Colonic mucosa (tissue), 4 donors: ENCODE measurements at places on chromosomes 5 and 9. TPM values are rescaled to one million over a fixed set of nuclear protein-coding genes. Genes with fewer than 3 reads are reported as not detected.

ZFP37 gene
- 0.80 TPM for total RNA-seq

- H3K27me3 ChIP-seq, result no peaks in the 10 kb centered on the region
- H3K4me1 ChIP-seq, result no peaks in the 10 kb centered on the region
- no peak overlapping the region for H3K27ac ChIP-seq
- H3K4me3 ChIP-seq, result no peak overlapping the region
These were observed 720.2 kb upstream of the TYRP1 start for GRCh38 chr9:11973011-11973410.

- no peak for DNase-seq
- H3K36me3 ChIP-seq, result no peaks in the 10 kb centered on the region
- no peak overlapping the region for H3K4me3 ChIP-seq
- H3K27ac ChIP-seq, result no peak overlapping the region
- no peaks in the 10 kb centered on the region for H3K27me3 ChIP-seq
These were observed 8.5 kb downstream of the BAAT start for GRCh38 chr9:101376111-101376848.

C8G gene
- total RNA-seq, result 5.3 TPM

DNA sequence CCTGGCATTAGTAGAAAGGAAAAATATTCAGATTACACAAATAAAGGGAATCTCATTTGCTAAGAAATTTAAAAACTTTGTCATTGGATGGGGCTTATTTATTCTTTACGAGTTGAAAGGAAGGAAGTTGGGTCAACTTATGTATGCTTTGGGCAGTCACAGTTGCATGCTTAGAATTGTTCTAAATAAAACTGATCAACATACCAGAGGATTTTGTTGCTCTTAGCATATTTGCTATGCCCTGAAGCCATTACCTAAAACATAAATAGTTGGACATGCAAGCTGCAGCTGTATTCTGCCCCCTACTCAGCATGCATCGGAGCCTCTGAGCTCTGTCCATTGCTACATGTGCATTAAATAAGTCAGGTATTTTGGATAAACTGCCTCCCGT lies 172.7 kb upstream of the MEF2C start:
- H3K4me3 ChIP-seq, result no peak overlapping the region
- no peaks in the 10 kb centered on the region for H3K4me1 ChIP-seq
- H3K36me3 ChIP-seq, result no peaks in the 10 kb centered on the region
- no peaks in the 10 kb centered on the region for H3K27me3 ChIP-seq
- H3K27ac ChIP-seq, result no peak overlapping the region

SH3TC2 gene
- 0.66 TPM for total RNA-seq

GRCh38 chr5:142720641-142721271 lies 34.9 kb upstream of the FGF1 start:
- no peaks in the 10 kb centered on the region for H3K36me3 ChIP-seq
- no peak overlapping the region for H3K27ac ChIP-seq
- peak; percentile 61 for DNase-seq
- no peak overlapping the region for H3K4me3 ChIP-seq
- H3K4me1 ChIP-seq, result no peaks in the 10 kb centered on the region
- H3K27me3 ChIP-seq, result no peaks in the 10 kb centered on the region

DNA sequence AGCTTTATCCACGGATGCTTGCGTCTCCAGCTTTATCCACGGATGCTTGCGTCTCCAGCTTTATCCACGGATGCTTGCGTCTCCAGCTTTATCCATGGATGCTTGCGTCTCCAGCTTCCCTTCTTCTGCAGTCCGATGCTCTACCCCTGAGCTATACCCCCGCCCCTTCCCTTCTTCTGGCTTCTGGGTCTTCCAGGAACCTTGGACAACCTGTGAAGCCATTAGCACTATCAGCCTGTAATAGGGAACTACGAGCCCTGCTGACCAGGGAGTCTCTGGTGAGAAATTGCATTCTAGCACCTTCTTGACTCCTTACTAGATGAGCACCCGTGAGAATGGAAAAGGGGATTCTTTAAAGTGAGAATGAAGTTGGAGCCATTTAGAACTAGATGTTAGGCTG lies 39.1 kb upstream of the SH3PXD2B start:
- no peaks in the 10 kb centered on the region for H3K27me3 ChIP-seq
- no peak overlapping the region for H3K27ac ChIP-seq
- H3K4me3 ChIP-seq, result no peak overlapping the region

DNA sequence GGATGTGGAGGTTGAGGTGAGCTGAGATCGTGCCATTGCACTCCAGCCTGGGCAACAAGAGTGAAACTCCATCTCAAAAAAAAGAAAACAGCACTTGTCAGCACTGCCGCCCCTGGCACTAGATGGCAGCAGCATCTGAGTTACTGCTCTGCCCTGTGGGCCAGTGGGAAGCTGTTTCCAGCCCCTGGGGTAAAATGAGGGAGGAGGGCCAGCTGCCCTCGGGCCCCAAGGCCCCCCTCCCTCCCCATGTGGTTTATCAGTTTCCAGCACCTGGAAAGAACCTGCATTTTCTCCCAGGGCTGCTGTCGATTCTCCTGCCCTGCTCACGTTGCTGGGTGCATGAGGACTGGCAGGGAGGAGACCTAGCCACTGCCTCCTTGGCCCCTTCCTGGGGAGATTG lies 13.2 kb upstream of the CEL start:
- no peak overlapping the region for H3K27ac ChIP-seq
- peaks cover 3% of the 10 kb centered on the region for H3K4me1 ChIP-seq
- H3K4me3 ChIP-seq, result no peak overlapping the region

DNA sequence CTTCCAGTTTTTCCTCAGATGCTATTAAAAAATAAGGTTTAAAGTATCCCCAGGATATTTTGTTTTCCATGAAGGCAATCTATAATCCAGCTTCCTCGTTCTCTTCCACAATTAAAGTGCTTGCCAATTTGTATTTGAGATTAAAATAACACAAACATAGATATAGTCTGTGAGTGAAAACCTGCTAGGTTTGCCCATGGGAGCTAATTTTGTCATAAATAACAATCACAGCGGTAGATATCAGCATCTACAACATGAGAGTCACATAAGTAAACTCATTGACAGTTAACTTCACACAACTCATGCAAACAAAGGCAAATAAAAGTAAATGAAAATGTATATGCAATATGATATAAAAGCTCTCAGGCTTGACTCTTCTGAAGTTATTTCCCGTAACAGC lies 29.2 kb upstream of the RASGRF2 start:
- no peaks in the 10 kb centered on the region for H3K4me1 ChIP-seq
- no peak overlapping the region for H3K27ac ChIP-seq
- H3K27me3 ChIP-seq, result no peaks in the 10 kb centered on the region
- H3K36me3 ChIP-seq, result no peaks in the 10 kb centered on the region
- no peak for DNase-seq

TESK1 gene
- 41.1 TPM for total RNA-seq

DNA sequence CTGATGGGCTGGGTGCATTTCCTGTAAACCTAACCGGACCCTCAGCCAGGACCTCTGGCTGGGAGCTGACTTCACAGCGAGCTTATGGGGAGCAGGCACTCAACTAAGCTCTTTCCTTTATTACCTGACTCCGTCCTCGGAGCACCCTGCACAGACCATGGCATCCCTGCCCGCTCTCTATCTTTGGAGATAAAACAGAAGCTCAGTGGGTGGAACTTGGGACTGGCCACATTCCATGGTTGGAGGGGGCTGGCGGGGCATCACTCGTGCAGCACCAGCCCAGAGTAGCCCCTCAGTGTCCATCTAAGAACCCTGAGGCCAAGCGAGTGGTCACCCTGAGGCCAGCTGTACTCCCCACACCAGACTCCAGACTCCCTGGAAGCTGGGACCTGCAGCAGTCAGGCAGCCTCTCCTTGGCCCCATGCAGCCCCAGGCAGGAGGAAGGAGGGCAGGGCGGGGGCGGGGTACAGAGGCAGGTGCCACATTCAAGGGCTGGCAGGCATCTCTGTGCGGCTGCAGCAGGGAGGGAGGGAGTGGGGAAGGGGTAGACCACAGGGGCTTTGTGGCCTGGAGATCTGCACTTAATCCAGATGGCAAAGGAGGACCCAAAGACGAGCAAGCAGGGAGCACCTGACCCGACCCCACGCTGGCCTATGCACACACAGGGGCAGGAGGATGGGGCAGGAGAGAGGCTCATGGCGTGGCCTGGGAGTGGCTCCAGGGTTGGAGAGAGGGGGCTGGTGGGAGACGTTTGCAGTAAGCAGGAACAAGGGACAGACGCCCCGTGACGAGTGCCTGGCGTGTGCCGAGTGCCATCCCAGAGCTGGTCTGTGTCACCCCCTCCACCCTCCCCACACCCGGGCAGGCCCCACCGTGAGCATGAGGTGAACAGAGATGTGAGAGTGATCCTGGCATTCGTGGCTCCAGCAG lies 26.1 kb downstream of the GLT6D1 start:
- H3K4me3 ChIP-seq, result no peak overlapping the region
- no peaks in the 10 kb centered on the region for H3K36me3 ChIP-seq
- H3K27ac ChIP-seq, result no peak overlapping the region
- no peaks in the 10 kb centered on the region for H3K4me1 ChIP-seq

TEX48 gene
- total RNA-seq, result not detected

TLN1 gene
- 196 TPM for total RNA-seq

RFX3 gene
- total RNA-seq, result 9.8 TPM

ENHO gene
- total RNA-seq, result 1.3 TPM

DNA sequence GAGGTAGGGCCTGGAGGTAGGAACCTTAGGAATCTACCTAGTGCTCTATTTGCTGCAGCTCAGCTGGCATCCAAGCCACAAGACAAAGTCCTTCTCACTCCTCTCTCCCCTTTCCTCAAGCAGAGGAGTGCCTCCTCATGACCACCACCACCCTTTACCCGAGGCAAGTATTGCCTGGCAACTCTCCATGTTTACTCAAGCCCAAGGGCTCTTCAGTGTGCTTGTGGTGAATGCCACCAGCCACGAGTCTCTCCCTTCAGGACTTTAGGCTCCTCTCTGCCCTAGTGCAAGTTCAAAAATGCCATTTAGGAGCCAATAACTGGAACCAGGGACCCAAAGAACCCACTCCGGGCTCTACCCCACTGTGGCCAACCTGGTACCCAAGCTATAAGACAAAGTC lies 514.5 kb upstream of the RGMB start:
- H3K27me3 ChIP-seq, result no peaks in the 10 kb centered on the region
- no peak overlapping the region for H3K4me3 ChIP-seq
- no peak for DNase-seq
- H3K27ac ChIP-seq, result no peak overlapping the region

- no peaks in the 10 kb centered on the region for H3K4me1 ChIP-seq
- H3K36me3 ChIP-seq, result no peaks in the 10 kb centered on the region
- no peak overlapping the region for H3K27ac ChIP-seq
- DNase-seq, result no peak
- no peaks in the 10 kb centered on the region for H3K27me3 ChIP-seq
These were observed 92.3 kb downstream of the ANKRD33B start for GRCh38 chr5:10655972-10656830.

DNAH5 gene
- total RNA-seq, result 0.05 TPM

TAF11L5 gene
- not detected for total RNA-seq

DNA sequence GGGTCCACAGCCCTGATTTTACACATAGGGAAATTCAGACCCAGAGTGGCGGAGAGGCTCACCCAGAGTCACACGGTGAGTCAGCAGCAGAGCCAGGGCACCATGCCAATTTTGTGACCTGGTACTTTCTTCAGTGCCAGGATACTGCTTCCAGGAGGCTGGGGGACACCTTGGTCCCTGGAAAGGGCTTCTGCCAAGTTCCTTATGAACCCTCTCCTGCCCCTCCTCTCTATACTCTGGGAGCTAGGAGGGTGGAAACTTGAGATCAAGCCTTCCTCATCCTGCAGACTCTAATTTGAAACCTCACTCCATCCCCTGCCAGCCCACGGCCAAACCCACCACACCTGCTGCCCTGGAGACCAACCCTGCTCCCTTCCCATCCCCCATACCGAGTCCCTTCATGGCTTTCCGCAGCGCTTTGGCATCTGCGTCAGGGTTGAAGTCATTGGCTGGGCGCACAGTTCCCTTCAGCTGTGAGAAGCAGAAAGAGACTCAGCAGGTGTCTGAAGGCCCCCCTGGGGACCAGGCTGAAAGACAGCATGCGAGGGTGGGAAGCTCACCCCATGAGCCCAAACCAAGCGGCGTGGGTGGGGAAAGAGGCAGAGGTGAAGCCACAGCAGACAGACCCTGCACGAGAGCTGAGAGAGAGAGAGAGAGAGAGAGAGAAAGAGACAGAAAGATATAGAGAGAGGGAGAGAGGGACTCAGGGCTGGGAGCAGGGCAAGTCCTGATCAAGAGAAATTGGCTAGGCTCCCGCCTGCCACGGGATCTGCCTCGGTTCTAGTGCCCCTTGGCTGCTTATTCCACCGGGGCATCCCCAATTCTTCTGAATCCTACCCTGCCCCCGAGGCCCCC lies 33.5 kb downstream of the ANXA6 start:
- H3K4me1 ChIP-seq, result no peaks in the 10 kb centered on the region
- no peak overlapping the region for H3K27ac ChIP-seq
- no peak for DNase-seq
- no peaks in the 10 kb centered on the region for H3K36me3 ChIP-seq
- H3K4me3 ChIP-seq, result no peak overlapping the region

LCP2 gene
- 8.0 TPM for total RNA-seq

MYORG gene
- 57.0 TPM for total RNA-seq

DNA sequence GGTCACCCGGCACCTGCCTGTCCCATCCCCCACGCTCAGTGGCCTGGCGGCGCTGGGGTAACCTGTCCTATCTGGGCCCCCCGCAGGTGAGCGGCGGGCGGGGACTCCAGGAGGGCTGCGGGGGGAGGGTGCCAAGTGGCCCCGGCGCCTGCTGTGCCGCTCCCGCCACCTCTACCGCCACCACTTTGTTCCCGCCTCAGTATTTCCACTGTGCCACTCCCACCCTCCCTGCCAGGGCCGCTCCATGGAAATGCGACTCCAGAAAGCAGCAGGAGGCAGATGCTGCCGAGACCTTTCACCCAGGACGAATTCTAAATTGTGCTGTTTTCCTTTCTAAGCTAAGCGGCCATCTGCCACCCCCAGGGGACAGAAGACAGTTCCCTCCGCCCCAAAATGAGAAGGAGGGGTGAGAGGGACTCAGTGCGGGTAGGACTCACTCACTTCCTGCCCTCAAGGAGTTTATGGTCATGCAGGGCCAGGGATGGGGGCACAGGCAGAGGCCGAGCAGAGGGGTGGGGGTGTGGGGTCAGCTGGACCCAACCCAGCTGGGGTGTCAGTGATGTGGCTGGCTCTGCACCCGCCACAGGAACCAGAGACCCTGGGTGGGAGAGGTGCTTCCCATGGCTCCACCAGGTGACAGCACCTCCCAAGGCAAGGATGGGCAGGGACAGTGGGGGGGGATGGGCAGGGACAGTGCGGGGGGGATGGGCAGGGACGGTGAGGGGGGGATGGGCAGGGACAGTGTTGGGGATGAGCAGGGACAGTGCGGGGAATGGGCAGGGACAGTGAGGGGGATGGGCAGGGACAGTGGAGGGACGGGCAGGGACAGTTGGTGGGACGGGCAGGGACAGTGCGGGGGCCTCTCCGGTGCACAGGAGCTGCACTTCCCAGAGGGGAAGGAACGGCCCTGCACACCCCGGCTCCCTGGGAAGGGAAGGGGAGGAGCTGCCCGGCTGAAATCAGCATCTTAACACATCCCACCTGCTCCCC lies 17.8 kb downstream of the NOTCH1 start:
- H3K27me3 ChIP-seq, result no peaks in the 10 kb centered on the region
- peak overlapping the region; percentile 12 for H3K4me3 ChIP-seq
- DNase-seq, result peak; percentile 88
- H3K4me1 ChIP-seq, result peaks cover 73% of the 10 kb centered on the region
